ENCODE measurements at places on chromosomes 4 and X. TPM values are rescaled to one million over a fixed set of nuclear protein-coding genes. Genes with fewer than 3 reads are reported as not detected.

TCEAL2 gene
- total RNA-seq, result 1.5 TPM

GRCh38 chrX:63561425-63561824 is 210.3 kb upstream of the SPIN4 start:
- DNase-seq, result no peak

GRCh38 chrX:139194571-139195280 is 335.8 kb upstream of the F9 start:
- peak; percentile 25 for DNase-seq

GRCh38 chr4:111963158-111963700 is 182.0 kb upstream of the FAM241A start:
- DNase-seq, result no peak

GRCh38 chr4:38163216-38164006 is 203.2 kb downstream of the PTTG2 start:
- DNase-seq, result no peak

Data from left colon (tissue), 2 donors.